Fibroblast of skin of right biceps (primary cell): ENCODE measurements at places on chromosomes 12 and 14.

DNA sequence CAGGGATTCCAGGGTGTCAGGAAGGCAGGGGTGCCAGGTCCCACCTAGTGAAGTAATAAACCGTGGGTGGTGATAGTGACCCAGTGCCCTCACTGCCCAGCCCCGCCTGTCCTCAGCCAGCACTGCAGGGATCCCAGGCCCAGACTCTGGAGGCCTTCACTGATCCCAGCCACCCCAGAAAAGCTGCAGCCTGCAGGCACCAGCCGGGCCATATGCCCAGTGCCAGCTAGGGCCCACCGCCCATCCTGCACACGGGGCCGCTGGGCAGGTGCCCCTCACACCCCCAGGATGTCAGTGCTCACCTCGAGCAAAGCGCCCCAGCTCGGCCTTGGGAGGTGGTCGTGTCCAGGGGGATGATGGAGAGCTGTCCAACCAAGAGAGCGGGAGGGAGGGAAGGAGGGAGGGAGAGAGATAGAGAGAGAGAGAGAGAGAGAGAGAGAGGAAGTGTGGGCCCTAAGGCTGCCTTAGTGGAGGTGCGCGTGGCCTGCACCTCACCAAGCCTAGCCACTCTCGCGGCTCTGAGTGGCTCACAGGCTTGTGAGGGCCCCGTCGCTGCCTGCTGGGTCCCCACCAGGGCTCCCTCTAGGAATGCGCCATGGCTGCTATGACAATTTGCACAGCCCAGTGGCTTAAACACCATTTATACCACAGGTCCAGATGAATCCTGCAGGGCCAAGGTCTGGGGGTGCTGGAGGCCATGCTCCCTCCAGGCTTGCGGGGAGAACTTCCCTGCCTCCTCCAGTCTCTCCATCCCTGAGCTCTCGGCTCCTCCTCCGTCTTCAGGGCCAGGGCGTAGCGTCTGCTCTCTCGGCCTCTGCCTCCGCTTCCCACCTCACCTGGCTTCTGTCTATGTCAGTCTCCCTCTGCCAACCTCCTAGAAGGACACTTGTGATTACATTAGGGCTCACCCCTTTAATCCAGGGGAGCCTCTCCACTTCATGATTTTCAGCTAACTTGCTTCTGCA lies 401.0 kb downstream of the TMEM121 start:
- DNase-seq: no peak

DNA sequence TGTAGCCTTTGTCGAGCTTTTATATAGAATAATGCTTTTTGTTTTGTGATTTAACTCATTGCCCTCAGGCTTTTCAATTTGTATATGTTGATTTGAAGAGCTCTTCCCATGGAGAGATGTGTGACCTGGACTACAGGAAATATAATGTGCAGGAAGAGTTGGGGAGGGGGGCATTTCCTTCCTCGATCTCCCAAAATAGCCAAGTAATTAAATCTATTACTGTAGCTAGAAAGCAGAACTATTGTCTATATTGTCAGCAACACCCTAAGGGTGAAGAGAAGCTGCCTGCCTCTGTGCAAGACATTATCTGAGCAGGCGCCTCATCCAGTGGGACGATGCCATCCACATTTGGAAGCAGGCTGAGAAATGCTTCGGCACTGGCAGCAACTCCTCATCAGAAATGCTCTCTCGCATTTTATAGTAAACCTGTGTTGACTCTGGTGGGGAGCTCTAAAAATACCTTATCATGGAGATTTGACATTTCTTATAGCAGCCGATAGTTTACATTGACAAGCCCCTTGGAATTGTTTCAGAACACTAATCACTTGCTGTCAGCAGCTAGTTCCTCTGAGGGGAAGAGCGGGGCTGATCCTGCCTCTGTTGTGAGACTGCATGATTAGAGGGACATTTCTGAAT lies 392.5 kb upstream of the RGS6 start:
- DNase-seq: peak; percentile 46

DNA sequence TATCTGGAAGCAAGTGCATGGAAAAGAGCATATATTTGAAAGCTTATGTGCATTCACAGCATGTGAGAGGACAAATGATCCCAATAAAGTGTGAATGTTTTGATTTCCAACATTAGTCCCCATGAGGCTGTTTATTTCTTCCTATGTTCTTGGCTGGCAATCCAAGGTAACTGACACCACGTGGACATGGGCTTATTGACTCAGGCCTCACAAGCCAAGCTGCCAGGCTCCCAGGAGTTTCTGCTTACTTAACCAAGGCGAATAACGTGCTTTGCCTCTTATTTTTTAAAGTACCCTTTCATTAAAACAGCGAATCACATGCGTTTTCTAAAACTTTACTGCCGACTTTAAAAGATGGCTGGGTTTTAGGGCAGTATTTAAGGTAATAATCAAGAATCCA lies 441.7 kb downstream of the FUT8 start:
- no peak for DNase-seq

- DNase-seq: no peak
Observed at GRCh38 chr12:117084405-117085317, 14.6 kb downstream of the TESC start.

DNA sequence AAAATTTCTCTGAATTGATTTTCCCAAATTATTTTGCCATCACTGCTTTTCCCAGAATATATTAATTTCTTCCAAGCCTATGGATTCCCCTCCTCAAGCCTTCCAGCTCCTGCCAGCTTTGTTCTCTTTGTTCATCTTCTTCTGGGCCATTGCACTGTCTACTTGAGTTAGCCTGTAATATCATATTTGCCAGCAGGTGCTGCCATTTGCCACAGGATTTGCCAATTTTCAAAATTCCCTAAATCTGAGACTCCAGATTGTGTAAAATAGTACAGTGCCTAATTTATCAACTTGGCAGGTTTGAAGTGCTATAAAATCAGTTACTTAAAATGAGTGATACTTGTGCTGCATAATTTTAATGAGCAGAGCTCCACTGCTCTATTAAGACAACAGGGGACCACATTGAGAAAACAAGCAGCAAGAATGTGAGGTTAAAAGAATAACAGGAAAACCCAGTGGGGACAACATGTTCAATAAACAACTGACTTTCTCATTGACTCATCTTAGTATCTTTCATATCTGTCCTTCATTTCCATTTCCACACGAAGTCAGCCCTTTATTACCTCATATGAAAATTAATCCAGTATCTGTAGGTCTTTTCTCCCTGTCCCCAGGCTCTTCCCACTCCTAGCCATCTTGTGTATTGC lies 84.6 kb upstream of the CCDC196 start:
- no peak for DNase-seq

DNA sequence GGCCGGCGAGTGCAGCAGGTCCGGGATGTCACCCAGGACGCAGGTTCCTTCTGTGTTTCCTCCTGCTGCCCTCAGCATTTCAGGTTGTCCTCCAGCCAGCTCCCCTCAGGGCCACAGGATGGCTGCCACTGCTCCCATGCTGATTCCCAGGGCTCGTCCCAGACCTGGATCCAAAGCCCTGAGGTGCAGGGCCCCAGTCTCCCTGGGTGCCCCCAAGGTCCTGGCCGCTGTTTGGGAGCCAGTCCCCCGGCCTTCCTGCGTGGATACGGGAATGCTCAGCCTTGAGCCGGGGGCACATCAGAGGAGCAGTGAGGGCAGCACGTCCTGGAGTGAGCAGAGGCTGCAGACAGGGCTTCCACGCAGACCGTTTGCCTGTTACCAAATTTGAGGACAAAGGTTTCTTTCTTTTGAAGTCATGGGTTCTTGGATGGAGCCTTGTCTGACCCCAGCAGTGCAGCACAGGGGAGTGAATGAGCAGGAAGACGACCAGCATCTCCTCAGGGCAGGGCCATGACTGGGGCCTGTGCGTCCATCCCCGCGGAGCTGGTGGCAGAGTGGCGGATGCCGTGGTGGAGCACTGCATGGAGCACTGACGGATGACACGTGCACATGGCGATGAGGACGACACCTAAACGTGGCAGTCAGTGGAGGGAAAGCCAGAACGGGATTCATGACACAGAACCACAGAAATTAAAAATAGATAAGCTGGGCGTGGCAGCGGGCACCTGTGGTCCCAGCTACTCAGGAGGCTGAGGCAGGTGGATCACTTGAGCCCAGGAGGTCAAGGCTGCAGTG lies 12.5 kb upstream of the CACNA2D4 start:
- no peak for DNase-seq

- DNase-seq: no peak
Observed at GRCh38 chr12:53101266-53101665, 2.0 kb upstream of the SOAT2 start.

GRCh38 chr12:131634037-131634436 lies 76.9 kb upstream of the SFSWAP start:
- DNase-seq: no peak

DNA sequence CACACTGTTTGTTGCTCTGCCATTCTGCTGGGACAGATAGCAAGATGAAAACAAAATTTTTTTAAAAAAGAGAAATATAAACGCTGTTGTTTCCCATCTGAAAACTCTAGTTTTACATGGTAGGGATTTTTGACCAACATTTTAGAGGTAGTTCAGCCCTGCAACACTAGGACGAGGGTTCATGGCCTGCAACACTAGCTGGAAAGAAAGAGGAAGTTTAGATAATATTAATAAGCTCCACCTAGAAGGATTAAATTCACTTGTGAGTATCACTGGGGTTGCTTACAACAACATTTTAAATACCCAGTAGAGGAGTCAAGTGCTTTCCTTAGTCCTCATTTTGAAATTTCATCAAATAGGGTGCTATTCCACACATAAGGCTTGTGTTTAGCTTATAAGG lies 68.2 kb downstream of the SRGAP1 start:
- DNase-seq: no peak
